ENCODE measurements at places on chromosomes 1 and 21.

DNA sequence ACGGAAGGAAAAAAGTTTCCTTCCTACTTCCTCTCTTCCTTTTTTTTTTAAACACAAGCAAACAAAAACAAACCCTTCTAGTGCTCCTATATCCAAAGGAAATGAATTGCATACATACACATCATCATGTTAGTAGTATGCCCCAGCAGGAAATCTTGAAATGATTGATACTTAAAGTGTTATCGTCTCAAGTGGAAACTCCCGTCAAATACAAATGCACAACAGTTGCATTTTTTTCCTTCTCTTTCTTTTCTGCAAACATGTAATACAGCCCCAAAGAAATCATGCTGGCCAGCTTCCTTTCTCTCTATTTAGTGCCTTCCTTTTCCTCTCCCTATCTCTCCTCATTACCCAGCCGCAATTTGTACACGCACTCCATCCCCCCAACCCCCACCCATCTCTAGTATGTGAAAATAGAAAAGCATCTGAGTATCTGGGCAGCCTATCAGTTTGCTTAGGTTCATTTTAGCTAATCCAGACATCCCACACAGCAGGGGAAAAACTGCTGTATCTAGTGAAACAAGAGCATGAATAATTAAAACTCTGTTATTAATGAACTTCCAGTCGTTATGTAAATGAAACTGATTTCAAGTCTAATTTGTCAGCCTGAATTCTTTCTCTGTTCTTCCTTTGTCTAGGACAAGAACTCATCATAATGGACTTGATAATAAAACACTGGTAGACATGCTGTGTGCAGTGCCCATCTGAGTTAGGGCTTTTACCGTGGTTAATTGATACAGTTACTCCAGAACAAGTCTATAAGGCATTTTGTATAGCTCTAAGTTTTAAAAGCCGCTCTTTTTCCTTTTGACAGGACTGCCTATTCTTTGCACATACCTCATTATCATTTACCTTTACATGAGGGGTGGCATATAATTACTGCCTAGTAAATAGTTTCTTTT, 336.5 kb upstream of the ADGRL2 start:
- DNase-seq, result no peak

GRCh38 chr1:31368611-31369107, 4.2 kb downstream of the FABP3 start:
- no peak for DNase-seq

- DNase-seq, result no peak
Measured at GRCh38 chr1:30745834-30746208, 11.8 kb downstream of the LAPTM5 start.

- DNase-seq, result no peak
Measured at GRCh38 chr1:15020943-15021745, 132.4 kb upstream of the TMEM51 start.

Measured in left hindlimb (tissue), 1 donor.